ENCODE measurements at places on chromosomes 4 and X. TPM values are rescaled to one million over a fixed set of nuclear protein-coding genes. Genes with fewer than 3 reads are reported as not detected.

SSX1 gene
- polyA plus RNA-seq = not detected

ANOS1 gene
- polyA plus RNA-seq = 16.8 TPM

DMRTC1 gene
- not detected for polyA plus RNA-seq

RAB41 gene
- polyA plus RNA-seq = 0.36 TPM

CXCL10 gene
- 0.34 TPM for polyA plus RNA-seq

MAB21L2 gene
- 0.10 TPM for polyA plus RNA-seq

RENBP gene
- polyA plus RNA-seq = 5.1 TPM

BGN gene
- 101 TPM for polyA plus RNA-seq

POLR2B gene
- polyA plus RNA-seq = 74.9 TPM

NRK gene
- 183 TPM for polyA plus RNA-seq

TRMT2B gene
- polyA plus RNA-seq = 8.3 TPM

ADGRG4 gene
- not detected for polyA plus RNA-seq

HSD17B13 gene
- not detected for polyA plus RNA-seq

GC gene
- not detected for polyA plus RNA-seq

GLRA3 gene
- not detected for polyA plus RNA-seq

PHF8 gene
- polyA plus RNA-seq = 14.7 TPM

FOXR2 gene
- not detected for polyA plus RNA-seq

CAPN6 gene
- polyA plus RNA-seq = 512 TPM

ODAPH gene
- polyA plus RNA-seq = not detected

MAGEE2 gene
- 0.35 TPM for polyA plus RNA-seq

PTTG2 gene
- not detected for polyA plus RNA-seq

ZNF81 gene
- 3.8 TPM for polyA plus RNA-seq

UGT2A3 gene
- not detected for polyA plus RNA-seq
